ENCODE measurements at places on chromosomes 2 and 18.
A peak's percentile ranks its signal among the peaks of the same experiment; 100 is the strongest.

GRCh38 chr2:205701509-205701908, 19.2 kb downstream of the NRP2 start:
- no peak for DNase-seq

DNA sequence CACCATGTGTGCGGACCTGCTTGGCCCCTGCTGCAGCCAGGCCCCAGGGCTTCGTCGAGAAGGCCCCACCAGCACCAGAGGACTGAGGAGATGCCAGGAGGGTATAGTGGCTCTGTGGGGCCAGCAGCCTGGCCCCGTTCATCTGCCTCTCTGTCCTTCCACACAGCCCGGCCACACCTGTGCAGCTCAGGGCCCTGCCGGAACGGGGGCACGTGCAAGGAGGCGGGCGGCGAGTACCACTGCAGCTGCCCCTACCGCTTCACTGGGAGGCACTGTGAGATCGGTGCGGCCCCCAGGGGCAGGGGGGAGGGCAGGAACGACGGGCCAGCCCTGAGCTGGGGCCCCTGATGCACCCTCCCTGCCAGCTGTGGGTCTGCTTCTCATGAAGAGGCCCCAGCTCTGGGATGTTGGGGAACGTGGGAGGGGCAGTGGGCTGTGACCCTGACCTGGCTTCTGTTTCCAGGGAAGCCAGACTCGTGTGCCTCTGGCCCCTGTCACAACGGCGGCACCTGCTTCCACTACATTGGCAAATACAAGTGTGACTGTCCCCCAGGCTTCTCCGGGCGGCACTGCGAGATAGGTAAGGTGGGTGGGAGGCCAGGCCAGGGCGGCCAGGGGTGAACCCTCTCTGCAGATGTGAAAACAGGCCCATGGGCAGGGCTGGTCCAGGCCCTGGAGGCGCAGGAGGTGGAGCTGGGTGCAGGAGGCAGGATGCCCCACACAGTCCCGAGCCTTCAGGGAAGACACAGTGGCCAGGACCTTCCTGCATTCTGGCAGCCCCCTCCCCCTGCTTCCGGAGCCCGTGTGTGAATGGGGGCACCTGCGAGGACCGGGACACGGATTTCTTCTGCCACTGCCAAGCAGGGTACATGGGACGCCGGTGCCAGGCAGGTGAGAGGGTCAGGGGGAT, 50.3 kb downstream of the MTERF4 start:
- DNase-seq = no peak

- DNase-seq = no peak
Observed at GRCh38 chr2:233208382-233209116, 42.9 kb upstream of the ATG16L1 start.

- DNase-seq = no peak
Observed at GRCh38 chr2:112582314-112582746, 2.1 kb upstream of the CHCHD5 start.

- DNase-seq = no peak
Observed at GRCh38 chr18:78459668-78460067, 520.0 kb upstream of the SALL3 start.

DNA sequence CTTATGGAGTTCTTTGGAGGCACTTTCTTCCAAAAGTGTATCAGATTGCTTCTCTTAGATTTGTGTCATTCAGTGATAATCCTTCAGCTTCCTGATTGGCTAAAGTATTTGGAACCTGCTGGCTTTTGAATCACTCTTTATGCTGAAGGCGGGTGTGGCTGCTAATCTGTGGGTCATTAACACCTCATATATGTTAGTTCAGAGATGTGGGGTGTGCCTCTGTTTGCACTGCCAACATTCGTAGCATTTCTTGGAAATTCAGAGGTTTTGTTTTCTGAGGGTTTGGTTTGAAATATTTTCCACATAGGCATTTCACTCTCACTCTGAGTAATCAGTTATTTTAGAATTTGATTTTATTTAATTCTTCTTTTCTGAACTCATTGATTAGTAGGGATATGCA, 1604.4 kb upstream of the ACVR2A start:
- no peak for DNase-seq

DNA sequence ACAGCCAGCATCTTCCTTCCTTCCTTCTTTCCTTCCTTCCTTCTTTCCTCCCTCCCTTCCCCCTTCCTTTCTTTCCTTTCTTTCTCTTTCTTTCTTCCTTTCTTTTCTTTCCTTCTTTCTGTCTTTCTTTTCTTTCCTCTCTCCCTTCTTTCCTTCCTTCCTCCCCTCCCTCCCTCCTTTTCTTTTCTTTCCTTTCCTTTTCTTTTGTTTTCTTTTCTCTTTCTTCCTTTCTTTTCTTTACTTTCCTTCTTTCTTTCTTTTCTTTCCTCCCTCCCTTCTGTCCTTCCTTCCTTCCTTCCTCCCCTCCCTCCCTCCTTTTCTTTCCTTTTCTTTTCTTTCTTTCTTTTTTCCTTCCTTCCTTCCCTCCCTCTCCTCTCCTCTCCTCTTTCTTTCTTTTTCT, 296.0 kb upstream of the LRRTM4 start:
- no peak for DNase-seq

- DNase-seq = no peak
Observed at GRCh38 chr18:407191-407590, 93.3 kb downstream of the COLEC12 start.

- no peak for DNase-seq
Observed at GRCh38 chr2:106189325-106189724, 4.8 kb downstream of the UXS1 start.

GRCh38 chr2:45993476-45993991, 303.7 kb upstream of the EPAS1 start:
- DNase-seq = peak; percentile 52

DNA sequence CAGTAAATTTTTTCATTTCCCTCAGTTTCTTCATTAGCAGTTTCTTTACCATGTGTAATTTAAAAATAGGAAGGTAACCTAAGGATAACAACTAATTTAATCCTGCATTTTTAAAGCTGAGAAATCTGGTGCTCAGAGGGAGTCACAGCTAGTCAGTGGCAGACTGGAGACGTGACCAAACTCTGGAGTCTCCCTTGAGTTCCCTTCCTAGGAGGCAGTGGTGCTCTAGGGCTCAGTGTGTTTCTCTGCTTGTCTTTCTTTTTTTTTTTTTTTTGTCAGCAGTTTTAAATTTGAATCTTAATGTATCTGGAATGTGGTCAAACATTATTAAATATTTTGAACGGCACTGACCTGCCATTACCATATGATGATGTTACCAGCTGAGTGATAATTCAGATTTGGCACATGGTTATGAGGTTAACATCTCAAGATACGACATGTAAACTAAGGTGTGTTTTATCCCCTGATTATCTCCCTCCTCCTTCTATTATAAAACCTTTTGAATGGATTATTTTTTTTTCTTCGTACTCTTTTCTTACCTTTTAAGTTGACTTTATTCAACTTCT, 226.2 kb downstream of the GALNT13 start:
- DNase-seq = no peak

DNA sequence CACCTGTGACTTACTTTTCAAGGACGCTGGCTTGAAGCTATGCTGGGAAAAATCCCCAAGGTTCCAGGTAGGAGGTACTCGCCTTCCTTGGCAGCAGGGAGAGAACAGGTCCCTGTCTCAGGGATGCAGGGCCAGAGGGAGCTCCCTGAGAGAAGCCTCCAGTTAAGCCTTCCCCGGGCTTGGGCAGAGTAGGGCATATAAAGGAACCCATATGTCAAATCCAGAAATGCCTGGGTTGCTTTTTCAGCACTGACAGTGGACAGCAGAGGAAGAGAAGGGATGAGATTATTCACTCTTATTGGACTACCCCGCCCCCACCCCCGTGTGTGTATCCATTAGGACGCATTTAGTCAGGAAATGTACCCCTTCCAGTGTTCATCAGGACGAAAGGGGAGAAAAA, 89.3 kb upstream of the TEX51 start:
- no peak for DNase-seq

- no peak for DNase-seq
Observed at GRCh38 chr2:100802066-100802465, 17.9 kb upstream of the NPAS2 start.

- no peak for DNase-seq
Observed at GRCh38 chr2:22377268-22377667, 1007.7 kb upstream of the KLHL29 start.

DNA sequence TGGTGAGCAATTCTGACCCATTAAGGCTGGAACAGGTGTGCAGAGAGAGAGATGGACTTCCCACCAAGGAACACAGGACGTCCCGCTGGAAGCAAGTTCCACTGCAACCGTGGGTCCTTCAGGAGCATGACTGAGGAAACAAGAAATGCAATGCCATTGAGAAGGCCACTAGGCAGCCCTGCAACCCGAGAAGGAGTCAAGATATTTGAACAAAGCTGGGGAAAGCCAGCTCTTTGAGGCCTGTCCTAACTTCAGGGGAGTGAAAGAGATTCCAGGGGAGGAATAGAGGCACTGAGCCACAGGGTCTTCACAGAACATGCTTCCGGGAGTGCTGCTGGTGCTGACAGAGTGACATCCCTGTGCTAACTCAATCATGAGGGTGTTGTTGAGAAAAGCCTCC, 153.8 kb upstream of the ZNF236 start:
- no peak for DNase-seq

DNA sequence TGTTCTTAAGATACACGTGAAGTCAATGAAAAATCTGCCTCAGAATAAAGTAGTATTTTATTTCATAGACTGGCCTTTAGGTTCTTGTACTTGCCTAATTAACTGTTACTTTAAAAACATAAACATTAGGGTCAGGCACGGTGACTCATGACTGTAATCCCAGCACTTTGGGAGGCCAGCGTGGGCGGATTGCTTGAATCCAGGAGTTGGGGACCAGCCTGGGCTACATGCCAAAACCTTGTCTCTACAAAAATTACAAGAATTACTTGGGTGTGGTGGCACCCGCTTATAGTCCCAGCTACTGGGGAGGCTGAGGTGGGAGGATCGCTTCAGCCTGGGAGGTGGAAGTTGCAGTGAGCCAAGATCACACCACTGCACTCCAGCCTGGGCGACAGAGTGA, 16.0 kb upstream of the SNORC start:
- DNase-seq = no peak

- no peak for DNase-seq
Observed at GRCh38 chr2:38610851-38611801, 8.4 kb upstream of the HNRNPLL start.

GRCh38 chr2:47300609-47301276, 102.2 kb upstream of the MSH2 start:
- DNase-seq = no peak

DNA sequence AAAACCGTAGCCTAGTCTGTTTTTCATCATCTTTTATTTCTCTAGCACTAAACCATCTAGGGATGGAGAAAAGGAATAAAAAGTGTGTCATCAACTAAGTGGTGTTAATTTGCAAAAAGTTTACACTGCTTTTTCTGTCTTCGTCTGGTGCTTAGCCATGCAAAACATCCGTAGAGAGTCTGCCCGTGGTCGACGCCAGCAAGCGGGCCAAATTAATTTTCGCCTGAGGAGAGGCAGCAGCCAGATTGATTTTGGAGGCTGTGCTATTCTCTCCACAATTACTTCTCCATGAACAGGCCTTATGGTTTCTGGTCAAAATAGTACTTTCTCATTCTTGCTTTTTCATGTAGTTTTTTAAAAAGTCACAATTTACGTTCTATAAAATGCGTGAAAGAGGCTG, 46.3 kb downstream of the TNFRSF11A start:
- DNase-seq = no peak

GRCh38 chr18:59950215-59950944, 50.6 kb downstream of the PMAIP1 start:
- no peak for DNase-seq

DNA sequence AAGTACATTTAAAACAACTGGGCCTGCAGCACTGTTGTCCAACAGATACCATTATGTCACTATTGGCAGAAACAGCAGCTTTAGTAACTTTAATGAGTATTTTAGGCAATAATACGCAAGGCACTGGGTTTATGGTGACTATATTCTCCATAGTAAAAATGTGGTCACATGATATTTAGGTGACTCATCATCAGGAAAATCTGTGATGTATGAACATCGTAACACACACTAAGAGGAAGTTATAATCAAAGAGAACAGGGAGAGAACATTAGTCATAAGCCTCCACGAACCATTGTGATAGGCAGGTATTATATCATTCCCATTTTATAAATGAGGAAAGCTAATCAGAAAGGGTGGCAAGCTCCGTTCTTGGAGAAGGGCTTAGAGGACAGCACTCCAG, 36.9 kb downstream of the RAPH1 start:
- no peak for DNase-seq

DNA sequence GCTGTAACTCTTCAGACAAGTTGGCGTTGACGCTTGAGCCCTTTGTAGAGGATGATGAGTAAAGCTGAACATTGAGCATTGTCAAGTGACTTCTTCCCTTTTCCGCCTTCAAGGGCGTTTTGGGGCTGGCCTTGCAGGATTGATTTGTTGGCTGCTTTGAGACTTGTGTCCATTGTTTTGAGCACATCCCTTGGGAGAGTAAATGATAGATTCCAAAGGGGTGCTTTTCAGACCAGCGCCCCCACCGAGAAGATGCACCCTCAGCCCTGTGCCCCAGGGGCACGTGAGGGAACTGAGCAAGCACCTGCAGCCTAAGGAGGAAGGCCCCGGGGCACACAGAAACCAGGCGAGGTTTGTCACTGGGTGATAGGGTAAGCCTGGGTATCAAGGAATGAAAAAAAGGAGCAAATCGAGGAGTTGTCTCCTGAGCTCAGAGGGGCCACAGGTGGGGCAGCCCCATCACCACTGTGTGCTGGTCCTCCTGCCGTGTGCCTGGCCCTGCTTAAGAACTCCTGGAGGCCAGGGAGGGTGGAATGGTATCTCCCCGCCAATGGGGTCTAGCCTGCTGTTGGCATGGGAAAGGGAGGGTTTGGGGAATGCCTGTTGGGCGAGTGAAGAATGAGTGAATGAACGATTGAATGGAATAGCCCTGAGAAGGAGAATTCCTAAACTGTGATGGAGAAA, 64.0 kb downstream of the RAB31 start:
- no peak for DNase-seq

- no peak for DNase-seq
Observed at GRCh38 chr2:162063899-162064298, 10.1 kb downstream of the DPP4 start.

- no peak for DNase-seq
Observed at GRCh38 chr2:26479131-26479788, 1.3 kb upstream of the OTOF start.

- DNase-seq = no peak
Observed at GRCh38 chr2:156935616-156936015, 321.9 kb upstream of the GALNT5 start.

GRCh38 chr18:7369006-7369405, 138.1 kb downstream of the LRRC30 start:
- DNase-seq = no peak

DNA sequence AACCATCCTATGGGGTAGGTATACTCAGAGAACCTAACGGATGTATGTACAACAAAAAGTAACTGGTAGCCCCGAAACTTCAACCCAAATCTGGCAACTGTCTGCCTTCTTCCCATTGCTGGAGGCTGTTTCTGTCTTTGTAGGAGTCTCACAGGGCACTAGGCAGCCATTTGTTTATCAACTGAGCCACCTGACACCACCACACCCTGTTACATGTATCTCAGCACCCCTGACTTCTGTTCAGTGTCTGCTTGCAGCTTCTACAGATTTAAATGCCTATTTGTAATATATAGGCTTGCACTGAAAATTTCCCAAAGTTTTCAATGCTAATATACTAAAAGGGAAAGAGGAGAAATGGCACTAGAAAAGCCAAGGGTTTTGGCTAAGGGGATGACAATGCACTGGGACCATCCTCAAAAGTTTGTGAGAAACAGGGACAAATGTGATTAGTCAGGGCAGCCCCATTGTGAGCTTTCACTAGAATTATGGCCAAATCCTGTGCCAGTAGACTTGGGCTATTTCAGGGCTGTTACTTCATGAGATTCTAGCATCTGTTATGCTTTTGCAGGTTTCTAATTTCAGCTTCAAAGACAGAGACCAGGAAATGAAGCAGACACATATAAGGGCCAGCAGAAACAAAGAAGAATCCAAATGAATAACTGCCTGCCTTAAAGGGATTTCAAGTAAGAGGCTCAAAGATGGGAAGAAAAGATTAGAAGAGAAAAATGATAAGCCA, 103.3 kb downstream of the MYO5B start:
- no peak for DNase-seq

All from uterus (tissue), 4 donors.